ENCODE measurements at places on chromosomes 3 and 15.
A peak's percentile ranks its signal among the peaks of the same experiment; 100 is the strongest.

- no peak for DNase-seq
These were observed 995.5 kb downstream of the MCTP2 start for GRCh38 chr15:95226835-95227234.

- no peak for DNase-seq
These were observed 10.4 kb downstream of the KPNA4 start for GRCh38 chr3:160554980-160555379.

DNA sequence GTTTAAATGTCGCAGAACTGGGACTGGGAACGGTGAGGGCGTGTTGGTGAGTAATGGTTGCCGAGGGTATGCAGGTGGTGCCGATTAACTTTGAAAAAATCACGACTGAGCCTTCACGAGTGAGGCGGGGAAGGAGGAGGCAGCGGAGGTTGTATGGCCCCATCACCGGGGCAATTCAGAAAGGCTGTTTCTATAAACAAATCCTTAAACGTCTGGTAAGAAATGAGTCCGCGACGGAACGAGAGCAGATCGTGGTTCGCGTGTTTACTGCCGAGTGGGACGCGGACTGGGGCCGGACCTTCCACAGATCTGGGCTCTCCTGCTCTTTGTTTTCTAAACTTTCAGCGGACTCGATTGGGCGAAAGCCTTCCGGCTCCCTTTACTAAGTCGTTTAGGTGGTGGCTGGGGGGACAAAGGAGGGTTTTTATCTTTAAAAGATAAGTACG, 2.7 kb downstream of the IGF1R start:
- DNase-seq = no peak

- no peak for DNase-seq
These were observed 60.1 kb downstream of the PXYLP1 start for GRCh38 chr3:141291559-141292355.

- no peak for DNase-seq
These were observed 721 bp downstream of the ADAMTS7 start for GRCh38 chr15:78810362-78811123.

- DNase-seq = peak; percentile 53
These were observed 1.4 kb upstream of the PARP14 start for GRCh38 chr3:122679085-122679881.

DNA sequence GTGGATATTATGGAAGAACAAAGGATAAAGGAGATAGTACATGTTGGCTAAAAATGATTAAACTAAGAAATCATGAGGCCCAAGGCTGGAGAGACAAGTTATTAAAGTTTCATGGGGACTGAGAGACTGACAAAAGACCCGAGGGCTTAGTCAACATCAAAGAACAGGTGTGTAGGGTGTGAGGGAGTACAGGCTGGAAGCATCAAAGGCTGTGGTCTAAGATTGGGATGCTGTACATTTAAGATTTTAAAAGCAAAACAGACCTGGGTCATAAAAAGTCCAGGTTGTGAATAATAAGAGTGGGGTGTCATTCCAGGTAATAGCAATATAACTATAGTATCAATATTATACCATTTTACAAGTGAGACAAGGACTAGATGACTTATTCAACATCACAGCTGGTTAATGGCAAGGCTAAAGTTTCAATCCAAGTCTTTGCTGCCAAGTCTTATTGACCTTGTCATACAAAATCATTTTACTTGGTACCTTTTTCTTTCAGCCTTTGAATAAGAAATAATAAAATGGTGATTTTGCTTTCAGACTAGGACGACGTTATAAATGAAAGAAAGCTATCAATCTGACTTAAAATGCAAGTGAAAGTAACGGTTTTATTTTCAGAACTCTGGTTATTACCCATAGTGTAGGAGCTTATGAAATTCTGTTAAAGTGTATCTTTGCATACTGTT, 211.6 kb downstream of the TNIK start:
- DNase-seq = no peak

- DNase-seq = no peak
These were observed 297.7 kb downstream of the GBE1 start for GRCh38 chr3:81463781-81464180.

DNA sequence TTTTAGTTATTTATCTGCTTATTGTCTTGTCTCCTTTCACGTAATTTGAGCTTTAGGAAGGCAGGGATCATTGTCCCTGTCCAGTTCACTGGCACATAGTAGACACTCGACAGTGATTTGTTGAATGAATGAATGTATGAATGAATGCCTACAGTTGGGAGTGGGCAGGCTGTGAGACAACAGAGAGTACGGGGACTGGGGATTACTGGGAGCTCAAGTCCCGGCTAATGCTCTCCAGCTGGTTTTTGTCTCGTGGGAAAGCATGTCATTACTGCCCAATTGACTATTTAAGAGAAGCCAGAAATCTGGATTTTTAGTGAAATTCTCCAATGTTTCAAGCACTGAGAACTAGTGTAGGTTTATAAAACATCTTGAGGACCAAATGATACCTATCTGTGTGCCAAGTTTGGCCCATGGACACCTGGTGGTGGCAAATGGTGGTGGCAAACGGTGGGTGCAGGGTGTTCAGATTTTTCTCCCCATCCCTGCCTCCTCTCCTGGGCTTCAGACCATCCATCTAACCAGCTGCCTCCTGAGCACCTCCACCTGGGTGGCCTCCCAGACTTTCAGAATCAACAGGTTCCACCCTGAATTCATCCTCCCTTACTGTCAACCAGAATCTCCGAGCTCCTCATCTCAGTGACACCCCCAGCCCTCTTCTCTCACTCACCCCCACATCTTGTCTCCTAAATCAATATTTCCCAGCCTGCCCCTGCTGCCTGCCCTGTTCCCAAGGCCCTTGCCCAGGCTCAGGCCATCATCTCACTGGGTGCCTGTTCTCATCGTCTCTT, 36.2 kb upstream of the TRH start:
- peak; percentile 11 for DNase-seq

GRCh38 chr3:46214751-46215352, 6.7 kb upstream of the CCR1 start:
- DNase-seq = no peak

- no peak for DNase-seq
These were observed 540 bp upstream of the EDC3 start for GRCh38 chr15:74696398-74696729.

GRCh38 chr15:39364721-39365120, 216.2 kb upstream of the THBS1 start:
- no peak for DNase-seq

DNA sequence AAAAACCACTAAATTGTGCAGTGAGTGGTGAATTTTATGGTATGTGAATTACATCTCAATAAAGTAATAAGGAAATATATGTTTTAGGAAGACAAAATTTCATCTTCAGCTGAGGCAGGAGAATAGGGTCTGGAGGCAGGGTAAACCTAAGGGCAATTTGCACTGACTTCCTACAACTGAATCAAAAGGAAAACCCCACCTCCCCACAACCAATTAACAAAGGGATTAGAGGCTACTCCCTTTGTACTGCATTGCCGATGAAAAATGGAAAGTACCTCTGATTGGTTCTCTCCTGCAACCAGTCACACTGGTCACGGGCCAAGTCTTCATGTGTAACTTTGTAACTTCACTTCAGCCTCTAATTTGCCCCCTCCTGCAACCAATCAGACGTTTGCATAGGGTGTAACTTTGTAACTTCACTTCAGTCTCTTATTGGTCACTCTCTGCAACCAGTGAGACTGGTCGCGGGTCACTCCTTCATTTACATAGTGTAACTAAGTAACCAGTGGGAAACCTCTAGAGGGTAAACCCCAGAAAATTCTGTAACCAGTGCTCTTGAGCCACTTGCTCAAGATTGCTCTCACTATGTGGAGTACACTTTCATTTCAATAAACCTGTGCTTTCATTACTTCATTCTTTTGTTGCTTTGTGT, 244.5 kb downstream of the CNTN4 start:
- no peak for DNase-seq

DNA sequence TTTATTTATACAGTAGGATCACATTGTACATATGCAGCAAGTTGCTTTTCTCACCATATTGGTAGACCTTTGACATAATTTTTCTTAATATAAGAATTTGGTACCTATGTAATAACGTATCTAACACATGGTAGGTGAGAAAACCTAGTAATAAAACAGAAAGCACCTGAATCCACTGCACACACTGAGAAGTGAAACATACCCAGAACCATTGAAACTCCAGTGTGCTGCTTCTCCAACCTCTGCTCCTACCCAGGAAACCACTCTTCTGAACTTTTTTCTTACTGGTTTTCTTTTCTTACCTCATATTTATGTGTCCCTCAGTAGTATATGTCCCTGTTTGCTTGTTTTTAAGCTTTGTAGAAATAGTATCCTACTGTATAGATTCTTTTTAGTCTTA, 293.0 kb downstream of the UBE2E2 start:
- no peak for DNase-seq

GRCh38 chr3:138469874-138470273, 35.5 kb downstream of the ESYT3 start:
- no peak for DNase-seq

GRCh38 chr3:125150525-125151441, 61.8 kb downstream of the SLC12A8 start:
- peak; percentile 48 for DNase-seq

DNA sequence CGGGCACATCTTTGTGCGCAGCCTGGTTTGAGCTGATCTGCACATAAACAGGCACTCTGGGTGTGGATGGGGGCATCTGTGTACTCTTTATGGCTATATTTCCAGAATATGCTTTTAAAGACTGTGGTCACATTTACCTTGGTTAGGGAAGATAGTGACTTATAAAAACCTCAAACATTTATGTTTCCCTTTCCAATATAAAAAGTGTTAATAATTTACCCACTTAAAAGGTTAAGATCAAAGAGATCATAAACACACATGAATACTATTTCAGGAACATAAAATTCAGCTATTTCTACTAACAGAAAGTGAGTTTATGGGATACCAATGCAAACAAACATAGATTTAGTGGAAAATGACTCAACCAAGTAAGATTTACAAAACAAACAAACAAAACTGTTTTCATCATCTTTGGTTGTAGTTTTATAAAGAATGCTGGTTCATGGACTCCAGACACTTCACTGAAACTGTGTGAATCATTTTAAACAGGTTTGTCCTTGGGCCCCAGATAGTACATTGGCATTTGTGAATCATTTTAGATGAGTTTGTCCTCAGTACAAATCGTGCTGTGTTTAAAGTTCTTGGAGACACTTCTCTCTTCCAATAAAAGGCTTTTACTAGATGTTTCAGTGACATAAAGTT, 253.5 kb upstream of the CTDSPL start:
- DNase-seq = no peak

GRCh38 chr3:138725116-138725515, 109.6 kb downstream of the PIK3CB start:
- DNase-seq = no peak

DNA sequence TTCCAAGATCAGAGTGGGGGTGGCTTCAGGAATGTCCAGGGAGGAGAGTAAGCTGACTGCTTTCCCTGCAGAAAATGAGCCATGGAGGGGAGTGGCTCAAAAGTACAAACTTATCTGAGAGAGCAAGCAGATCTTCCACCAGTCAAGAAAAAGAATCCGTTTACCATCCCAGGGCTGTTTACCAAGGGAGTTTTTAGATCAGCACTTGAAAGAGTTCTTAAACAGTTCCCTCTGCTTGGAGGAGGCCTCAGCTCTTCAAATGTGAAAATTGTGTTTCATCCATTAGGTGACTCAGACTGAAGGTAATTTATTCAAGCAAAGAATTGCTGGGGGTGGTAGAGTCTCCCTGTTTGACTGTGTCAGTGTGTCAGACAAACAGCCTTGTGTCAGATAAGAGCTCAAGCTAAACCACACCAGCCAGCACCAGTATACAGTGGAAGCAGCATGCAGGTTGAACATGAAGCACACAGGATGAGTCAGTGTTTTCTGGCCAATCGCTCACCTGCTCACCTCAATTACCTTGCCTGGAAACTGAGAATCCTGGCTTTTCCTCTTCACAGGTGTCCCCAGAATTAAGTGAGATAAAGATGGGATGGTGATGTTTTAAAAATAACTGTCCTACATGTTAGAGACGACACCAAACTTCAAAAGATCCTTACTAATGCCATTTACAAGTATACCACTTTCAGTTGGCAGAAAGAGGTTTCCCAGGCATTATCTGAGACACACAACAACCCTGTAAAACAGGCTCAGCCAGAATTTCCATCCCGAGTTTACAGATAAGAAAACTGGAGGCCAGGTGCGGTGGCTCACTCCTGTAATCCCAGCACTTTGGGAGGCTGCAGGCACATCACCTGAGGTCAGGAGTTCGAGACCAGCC, 21.7 kb downstream of the SH3BP5 start:
- DNase-seq = no peak

GRCh38 chr3:50620420-50620819, 3.5 kb downstream of the MAPKAPK3 start:
- no peak for DNase-seq

GRCh38 chr3:184348057-184348382, 10.6 kb downstream of the FAM131A start:
- no peak for DNase-seq

DNA sequence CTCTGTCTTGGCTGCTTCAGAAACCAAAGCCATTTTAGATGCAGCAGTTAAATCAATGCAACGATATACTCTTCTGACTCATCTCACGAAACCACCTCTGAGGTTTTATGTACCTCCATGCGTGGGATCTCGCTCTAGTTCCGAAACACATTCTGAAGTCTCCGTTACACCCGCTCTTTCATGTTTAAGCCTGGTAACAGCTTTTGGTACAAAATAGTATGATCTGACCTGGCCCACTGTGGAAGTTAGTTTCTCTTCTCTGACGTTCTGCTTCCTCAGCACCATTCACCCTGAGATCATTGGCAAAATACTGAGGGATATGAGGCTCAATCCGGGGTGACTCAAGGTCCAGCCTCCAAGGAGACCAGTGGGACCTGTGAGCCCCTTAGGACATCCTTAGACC, 121.9 kb downstream of the TMEM266 start:
- no peak for DNase-seq

- DNase-seq = no peak
These were observed 17.2 kb upstream of the SPG21 start for GRCh38 chr15:65006876-65007275.

DNA sequence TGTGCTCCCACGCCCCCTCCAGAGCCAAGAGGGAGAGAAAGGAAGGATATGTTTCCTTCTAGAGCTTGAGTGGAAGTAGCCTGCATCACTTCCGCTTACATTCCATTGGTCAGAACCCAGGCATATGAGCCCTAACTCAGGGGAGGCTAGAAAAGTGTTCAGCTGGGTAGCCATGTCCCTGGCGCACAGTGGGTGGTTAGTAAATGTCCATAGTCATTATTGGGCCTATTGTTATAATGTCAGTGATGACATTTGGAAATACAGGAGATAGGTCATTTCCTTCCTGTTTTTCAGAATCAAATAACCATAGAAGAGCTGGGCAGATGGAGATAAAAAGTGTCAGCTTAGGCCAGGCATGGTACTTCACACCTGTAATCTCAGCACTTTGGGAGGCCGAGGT, 27.3 kb downstream of the CD276 start:
- DNase-seq = no peak

- no peak for DNase-seq
These were observed 835 bp upstream of the GMPPB start for GRCh38 chr3:49724586-49724985.
